ENCODE measurements at places on chromosomes 2 and 18.

DNA sequence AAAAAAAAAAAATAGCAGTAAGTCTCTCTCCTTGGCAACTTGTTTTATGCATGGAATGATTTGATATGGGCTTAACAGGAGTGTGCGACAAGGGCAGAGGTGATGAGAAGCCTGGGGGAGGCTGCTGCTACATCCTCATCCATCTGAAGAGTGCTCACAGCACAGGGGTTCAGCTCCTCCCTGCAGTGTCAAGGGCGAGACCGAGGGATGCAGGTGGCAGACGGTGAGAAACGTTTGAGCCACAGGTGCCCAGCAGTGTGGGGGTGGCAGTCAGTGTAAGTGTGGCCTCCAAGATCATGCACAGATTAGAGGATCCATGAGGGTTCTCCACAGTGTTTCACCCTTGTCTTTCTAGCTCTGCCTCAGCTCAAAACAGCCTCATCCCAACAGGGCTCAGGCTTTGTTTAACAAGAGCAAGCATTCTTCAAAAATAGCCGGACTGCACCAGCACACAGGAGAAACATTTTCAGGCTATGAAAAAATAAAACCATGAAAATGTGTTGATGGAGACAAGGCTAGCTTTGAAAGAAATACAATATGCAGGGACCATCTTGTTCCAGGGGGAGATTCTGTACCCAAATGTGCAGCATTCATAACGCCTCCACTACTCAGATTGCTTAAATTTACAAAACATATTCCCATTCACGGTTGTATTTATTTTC is 324.5 kb upstream of the MYT1L start:
- DNase-seq, result no peak

DNA sequence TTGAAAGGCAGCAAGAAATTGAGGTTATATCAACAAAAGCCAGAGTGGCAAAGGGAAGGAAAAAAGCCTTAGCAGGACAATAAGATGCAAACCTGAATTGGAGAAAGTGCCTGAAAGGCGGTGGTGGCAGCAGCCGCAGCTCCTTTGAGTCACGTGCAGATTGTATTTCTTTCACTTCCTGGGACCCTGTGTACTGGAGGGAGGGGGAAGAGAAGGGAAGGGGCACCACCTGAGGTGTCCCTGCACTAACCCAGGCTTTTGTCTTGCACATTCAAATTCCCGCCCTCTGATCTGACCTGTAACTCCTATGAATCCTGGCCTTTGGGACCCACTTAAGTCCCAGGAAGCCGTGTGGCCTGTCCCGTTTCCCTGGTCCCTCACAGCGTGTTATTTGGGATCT is 326.1 kb upstream of the SKOR2 start:
- no peak for DNase-seq

GRCh38 chr18:45910405-45911023 is 56.6 kb downstream of the EPG5 start:
- peak; percentile 32 for DNase-seq

DNA sequence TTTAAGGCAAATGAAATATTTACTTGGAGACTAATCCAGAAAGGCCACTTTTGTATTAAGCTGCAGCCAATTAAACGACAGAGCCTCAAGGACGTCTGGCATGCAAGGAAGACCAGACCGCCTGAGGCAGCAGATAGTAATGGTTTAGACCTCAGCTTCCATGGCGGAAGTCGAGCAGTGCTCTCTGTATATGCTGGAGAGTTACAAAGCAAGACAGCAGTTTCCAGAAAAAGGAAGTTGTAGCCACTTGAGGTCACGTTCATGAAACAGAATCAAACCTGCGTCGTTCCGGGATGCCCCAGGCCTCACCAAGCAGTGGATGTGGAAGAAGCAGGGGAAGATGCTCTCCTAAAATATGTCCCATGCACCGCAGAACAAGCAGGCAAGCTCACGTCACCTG is 142.0 kb downstream of the PTGR3 start:
- no peak for DNase-seq

- no peak for DNase-seq
These were observed 248.9 kb downstream of the TDRD15 start for GRCh38 chr2:21372654-21373053.

DNA sequence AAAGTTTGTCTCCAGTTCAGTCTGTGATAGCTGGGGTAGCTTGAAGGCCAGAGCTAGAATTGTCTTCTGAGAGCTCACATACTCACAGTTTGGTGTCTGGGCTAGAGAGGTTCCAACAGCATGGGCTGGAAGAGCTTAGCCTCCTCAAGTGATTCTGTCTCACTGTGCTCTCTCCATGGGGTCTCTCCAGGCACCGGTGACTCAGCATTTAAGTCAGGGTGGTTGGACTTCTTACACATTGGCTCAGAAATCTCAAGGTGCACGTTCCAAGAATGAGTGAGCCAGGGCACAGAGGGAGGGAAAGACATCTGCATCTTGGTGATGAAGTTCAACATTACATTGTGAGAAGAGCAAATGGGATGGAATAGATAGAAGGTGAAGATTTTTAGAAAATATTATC is 207.3 kb upstream of the DDX18 start:
- no peak for DNase-seq

GRCh38 chr2:109530712-109531111 is 83.1 kb downstream of the SEPTIN10 start:
- no peak for DNase-seq

- no peak for DNase-seq
These were observed 134.8 kb downstream of the COL6A3 start for GRCh38 chr2:237279012-237279768.

- no peak for DNase-seq
These were observed 971 bp upstream of the FBXO41 start for GRCh38 chr2:73285159-73285739.

DNA sequence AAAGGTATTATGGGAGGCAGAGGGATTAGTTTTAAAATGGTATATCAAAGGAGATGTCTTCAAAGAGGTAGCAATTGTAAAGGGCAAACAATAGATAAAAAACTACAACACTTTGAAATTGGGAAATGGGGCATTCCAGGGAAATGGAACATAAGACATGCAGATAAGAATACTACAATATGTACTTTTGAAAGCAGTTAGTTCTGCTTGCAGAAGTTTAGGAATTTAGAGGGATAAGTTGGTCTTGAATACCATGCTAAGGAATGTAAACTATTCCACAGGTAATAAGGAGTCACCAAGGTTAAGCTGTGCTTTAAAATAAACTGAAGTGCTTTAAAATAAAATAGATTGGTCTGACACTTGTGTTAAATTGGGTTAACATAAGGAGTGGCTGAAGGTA is 571.7 kb upstream of the ACVR2A start:
- DNase-seq, result no peak

- no peak for DNase-seq
These were observed 131.5 kb downstream of the HDAC4 start for GRCh38 chr2:239269173-239269885.

GRCh38 chr2:71736091-71736861 is 282.9 kb downstream of the DYSF start:
- no peak for DNase-seq

- no peak for DNase-seq
These were observed 131.5 kb upstream of the CTDP1 start for GRCh38 chr18:79548077-79548450.

DNA sequence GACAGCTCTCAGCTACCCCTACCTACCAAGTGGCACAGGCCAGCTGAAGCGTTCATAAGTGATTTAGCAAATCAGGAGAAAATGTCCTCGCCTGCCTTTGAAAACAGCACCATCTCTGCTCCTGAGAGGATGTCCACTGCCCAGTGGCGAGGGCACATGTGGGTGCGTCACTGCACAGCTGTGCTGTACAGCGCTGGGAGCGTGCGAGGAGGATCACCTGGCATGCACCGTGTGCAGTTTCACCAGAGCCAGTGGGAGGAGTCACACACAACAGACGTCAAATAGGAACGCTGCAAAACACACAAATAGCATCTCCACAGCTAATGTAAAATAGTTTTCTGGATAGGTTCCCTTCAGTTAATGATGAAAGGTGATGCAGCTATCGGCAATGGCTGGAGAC is 154.1 kb downstream of the HDAC4 start:
- DNase-seq, result no peak

DNA sequence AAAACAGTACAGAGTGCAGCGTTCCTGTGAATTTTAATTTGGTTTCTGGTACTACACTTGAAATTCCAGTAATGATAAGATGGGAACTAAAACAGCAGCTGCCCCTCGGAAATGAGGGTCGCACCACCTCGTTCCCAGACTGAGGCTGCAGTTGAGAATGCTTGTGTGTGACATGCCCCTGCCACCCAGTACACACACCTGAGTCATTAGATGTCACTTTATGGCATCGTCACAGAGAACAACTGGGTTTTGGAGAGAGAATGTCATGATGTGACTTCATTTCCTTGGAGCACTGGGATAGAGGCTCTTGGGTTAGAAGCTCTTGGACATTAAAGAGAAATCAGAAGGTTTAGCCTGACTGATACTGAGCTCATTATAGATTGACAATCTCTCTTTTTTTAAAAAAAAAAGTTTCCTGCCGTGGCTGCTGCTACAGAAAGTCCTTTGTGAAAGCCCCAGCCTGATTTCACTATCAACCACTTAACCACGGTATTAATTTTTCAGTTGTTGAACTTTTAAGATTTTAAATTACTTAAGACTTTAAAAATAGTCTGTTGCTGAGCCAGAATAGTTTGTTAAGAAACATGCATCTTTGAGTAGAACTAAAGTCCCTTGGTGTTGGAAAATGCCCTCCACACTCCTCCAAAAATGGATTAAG is 24.5 kb downstream of the BCL2L11 start:
- no peak for DNase-seq

DNA sequence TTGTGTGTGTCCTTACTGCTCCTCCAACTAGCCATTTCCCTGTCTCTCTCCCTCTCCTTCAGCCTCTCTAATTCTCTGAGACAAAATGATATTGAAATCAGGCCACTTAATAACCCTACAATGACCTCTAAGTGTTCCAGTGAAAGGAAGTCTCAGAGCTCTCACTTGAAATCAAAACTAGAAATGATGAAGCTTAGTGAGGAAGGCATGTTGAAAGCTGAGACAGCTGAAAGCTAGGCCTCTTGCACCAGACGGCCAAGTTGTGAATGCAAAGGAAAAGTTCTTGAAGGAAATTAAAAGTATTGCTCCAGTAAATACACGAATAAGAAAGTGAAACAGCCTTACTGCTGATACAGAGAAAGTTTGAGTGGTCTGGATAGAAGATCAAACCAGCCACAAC is 72.9 kb downstream of the PRKCE start:
- DNase-seq, result no peak

GRCh38 chr2:36596397-36596796 is 1.6 kb downstream of the FEZ2 start:
- DNase-seq, result no peak

DNA sequence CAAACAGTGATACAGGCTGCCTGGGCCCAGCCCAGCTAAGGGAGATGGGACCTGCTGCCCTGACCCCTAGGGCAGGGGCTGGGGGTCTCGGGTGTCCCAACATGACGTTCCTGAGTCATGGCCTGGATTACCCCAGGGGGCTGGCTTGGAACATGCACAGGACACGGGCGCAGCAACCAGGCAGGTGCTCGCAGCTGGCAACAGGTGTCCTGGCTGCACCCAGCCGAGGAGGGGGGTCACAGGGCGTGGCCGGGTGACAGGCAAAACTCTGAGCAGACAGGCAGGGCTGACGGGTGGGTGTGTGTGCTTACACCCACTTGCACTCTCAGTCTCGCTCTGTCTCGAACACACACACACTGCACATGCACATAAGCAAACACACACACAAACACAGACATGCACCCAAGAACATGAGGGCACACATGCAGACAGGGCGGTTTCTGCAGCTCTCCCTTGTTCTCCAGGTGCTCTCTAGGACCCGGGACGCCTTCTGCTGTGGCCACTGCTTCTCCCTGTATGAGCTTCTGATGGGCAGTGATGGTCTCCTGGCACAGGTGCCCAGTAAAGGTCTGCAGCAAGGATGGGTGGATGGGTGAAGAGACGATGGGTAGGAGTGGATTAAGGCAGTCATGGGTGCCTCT is 33.7 kb upstream of the TAF1B start:
- no peak for DNase-seq

- no peak for DNase-seq
These were observed 550.2 kb downstream of the STK39 start for GRCh38 chr2:167697194-167697593.

All from effector CD8-positive, alpha-beta T cell (primary cell).